ENCODE measurements at places on chromosomes 3 and 15. TPM values are rescaled to one million over a fixed set of nuclear protein-coding genes. Genes with fewer than 3 reads are reported as not detected.

DNA sequence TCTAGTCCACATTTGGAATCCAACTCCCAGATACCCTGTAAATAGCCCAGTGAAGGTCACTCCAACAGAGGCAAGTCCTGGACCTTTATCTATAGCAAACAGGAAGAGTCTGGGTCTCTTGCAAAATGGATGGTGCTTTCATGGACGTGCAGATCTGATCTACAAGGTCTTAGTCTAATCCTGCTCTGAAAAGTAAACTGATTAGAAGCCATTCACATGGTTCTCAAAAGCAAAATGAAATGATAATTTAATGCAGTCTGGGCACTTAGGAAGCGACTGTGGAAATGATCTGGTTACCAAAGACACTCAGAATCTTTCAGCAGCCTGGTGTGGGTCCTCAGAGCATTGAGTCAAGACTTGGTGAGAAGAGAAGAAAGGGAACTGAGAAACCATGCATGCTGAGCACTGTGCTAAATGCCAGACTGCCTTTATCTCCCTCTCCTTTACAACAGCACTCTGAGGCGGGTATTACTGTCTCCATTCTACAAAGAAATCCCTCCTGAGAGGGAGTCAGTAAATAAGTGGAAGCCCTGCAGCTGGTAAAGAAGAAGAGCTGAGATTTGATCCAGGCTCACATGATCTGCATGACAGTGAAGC is 29.0 kb downstream of the AQP9 start:
- no peak for DNase-seq

DNA sequence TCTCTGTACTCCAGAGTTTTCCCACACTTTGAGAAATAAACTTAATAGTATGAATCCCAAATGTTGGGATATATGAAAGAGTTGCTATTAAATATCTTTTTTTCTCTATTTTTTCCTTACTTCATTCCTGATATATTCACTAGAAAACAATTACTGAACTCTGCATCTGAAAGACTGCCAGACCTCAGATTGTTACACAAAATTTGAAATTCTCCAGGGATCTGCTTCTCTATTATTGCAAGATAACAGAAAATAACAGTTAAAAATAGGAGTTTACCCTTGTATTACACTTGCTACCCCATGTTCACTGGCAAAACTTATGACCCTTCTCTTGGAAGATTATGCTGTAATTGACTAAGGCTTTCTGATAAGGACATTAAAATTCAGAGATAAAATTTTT is 11.7 kb upstream of the P3H2 start:
- no peak for DNase-seq

DNA sequence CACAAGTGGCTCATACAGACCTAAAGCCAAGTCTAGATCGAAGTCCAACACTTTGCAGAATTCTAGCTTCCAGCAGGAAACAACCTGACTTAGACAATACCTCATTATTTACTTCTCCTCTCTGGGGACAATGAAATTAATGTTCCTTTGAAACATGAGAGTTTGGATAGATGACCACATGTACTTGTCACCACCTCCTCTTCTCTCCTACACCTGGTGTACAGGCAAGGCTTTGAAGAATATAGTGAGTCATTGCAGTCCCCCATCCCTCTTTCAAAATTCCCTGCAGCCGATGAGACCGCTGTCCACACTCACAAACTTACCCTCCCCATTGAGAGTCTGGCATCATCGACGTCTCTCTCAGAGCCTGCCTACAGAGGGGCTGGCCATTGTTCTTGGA is 189.0 kb upstream of the HES1 start:
- DNase-seq, result no peak

- DNase-seq, result peak; percentile 55
These were observed 147.2 kb downstream of the FOXP1 start for GRCh38 chr3:71436337-71436736.

DNA sequence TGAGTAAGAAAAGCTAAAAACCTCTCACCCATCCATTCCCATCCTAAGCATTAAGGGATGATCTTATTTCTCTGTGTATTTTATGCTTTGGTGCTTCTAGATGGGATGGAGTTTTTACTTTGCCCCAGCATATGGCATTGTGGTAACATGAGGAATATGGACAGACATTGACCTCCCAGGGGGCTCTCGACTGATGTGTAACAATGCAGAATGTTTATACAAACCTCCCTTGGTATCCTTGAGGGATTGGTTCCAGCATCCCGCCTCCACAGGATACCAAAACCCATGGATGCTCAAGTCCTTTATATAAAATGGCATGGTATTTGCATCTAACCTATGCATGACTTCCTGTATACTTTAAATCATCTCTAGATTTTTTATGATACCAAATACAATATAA is 21.6 kb downstream of the PDIA5 start:
- no peak for DNase-seq

GRCh38 chr15:30990036-30990435 is 1.4 kb downstream of the MTMR10 start:
- DNase-seq, result peak; percentile 26

GRCh38 chr3:139794469-139795265 is 116.9 kb upstream of the NMNAT3 start:
- DNase-seq, result peak; percentile 62

GRCh38 chr15:32953533-32953910 is 235.7 kb downstream of the GREM1 start:
- no peak for DNase-seq

DNA sequence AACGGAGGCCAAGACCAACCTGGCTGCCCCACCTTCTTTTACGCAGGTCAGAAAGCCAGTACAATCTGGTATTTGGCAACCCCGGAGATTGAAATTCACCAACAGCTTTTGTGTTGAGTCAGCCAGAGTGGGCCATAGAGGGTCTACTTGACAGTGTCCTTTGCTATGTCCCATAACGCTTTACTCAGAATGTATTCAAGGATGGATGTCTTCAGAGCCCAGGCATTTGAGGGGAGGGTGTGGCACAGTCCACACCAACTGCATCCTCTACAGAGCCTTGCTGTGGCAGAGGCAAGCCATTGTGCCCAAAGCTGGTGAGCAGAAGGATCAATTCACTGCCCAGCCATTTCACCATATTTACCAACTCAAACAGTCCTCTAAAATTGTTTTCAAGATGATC is 18.4 kb downstream of the PLA1A start:
- DNase-seq, result no peak

DNA sequence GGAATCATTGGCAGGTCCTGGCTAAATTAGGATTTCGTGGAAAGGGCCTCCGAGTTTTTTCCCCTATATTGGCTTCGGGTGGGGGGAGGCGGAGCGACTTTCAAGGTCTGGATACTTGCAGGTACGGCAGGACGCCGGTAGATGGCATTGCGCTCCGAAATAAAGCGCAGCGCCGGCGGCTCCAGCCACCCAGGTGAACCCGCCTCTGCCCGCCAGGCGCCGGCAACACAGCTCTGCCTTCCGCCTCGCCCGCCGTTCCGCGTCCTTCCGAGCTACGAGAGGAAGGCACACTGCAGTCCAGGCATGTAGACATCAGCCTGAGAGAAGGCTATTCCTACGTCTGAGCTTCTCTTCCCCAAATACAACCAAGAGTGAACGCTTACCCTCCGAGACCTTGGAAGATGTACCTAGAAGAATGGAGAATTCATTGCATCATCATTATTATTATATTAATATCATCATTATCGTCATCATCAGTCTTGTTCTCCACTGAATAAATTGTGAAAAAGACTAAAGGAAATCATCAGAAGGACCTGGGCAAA is 514.1 kb downstream of the MECOM start:
- peak; percentile 76 for DNase-seq

- DNase-seq, result no peak
These were observed 47.1 kb downstream of the ERC2 start for GRCh38 chr3:56421205-56421604.

- peak; percentile 79 for DNase-seq
These were observed 558.7 kb upstream of the KCNMB2 start for GRCh38 chr3:177977381-177978158.

RYR3 gene
- total RNA-seq, result under 0.01 TPM

HDGFL3 gene
- 33.3 TPM for total RNA-seq

HTR3E gene
- not detected for total RNA-seq

C2CD4A gene
- not detected for total RNA-seq

ZNF860 gene
- 0.60 TPM for total RNA-seq

CLEC3B gene
- 2.4 TPM for total RNA-seq

CADPS gene
- total RNA-seq, result 0.59 TPM

ATG3 gene
- 126 TPM for total RNA-seq

BHLHE40 gene
- 43.2 TPM for total RNA-seq

ARID3B gene
- total RNA-seq, result 1.2 TPM
